Hematopoietic multipotent progenitor cell treated with erythropoietin and hydrocortisone succinate and interleukin-3 and kit ligand, for 15 days (in vitro differentiated cells): ENCODE measurements at places on chromosomes 12 and 14.

DNA sequence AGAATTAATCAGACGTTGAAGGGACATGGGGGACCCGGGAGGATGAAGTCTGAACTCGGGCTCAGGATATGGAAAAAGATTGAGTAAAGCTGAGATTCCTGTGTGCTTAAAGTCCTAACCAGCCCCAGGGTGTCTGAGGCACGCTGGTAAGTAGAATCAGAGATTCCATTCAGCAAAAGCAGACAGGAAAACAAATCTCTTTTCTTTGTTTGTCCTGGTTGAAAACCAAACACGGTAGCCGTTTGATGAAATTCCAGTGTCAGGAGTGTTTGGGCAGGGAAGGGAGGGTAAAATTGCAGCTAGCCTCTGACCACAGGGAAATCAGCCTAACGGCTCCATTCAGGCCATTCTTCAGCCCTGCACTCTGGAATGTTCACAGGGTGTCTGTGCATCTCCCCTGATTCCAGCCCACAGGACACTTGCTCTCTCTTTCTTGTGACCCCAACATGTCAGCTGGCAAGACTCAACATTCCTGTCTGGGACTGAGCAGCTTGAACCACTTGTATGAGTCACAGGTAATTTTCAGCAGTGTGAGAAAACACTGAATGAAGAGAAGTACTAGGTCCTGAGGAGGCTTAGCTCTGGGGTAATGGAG lies 31.0 kb downstream of the NINJ2 start:
- no peak for DNase-seq

- no peak for DNase-seq
Measured at GRCh38 chr12:89525305-89525823, 483 bp downstream of the POC1B start.

GRCh38 chr14:49467091-49467490 lies 119.1 kb downstream of the RPS29 start:
- DNase-seq: no peak

DNA sequence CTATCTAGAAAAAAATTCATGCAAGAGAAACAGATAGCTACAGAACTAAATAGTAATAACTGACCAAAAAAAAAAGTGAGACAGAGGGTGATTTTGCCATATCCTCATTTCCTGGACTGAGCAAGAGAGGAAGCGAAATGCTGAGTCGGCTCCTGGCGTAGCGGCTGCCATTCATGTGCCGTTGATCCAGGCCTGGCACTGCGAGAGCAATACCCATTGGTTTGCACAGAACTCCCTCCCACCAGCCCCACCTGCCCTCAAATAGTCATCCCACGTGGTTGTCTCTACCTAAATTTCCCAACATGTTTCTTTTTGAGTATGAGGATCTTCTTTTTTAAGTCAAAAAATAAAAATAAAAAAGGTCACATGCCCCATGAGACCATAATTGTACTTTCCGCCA lies 9.4 kb upstream of the WNT5B start:
- DNase-seq: no peak

DNA sequence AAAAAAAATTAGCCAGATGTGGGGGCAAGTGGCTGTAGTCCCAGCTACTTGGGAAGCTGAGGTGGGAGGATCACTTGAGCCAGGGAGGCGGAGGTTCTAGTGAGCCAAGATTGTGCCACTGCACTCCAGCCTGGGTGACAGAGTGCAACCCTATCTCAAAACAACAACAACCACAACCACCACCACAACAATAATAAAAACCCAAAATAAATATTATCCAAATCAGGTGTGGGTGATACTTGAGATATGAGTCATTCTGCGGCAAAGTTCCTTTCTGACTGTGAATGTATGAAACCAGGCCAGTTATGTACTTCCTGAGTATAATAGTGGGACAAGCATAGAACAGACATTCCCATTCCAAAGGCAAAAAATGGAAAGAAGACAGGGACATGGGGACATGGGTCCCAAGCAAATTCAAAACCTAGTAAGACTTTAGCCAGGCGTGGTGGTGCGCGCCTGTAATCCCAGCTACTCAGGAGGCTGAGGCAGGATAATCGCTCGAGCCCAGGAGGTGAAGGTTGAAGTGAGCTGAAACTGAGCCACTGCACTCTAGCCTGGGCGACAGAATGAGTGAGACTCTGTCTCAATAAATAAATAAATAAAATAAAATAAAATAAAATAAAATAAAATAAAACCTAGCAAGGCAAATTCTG lies 9.7 kb upstream of the ERC1 start:
- no peak for DNase-seq

DNA sequence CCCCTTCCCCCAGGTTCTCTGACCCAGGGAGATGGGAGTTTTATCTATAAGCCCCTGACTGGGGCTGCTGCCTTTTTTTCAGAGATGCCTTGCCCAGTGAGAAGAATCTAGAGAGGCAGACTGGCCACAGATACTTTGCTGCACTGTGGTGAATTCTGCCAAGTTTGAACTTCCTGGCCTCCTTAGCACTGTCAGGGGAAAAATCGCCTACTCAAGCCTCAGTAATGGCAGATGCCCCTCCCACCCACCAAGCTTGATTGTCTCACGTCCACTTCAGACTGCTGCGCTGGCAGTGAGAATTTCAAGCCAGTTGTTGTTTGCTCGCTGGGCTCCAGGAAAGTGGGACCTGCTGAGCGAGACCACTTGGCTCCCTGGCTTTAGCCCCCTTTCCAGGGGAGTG lies 31.7 kb downstream of the KLRK1 start:
- DNase-seq: no peak

GRCh38 chr12:53561590-53561953 lies 54.3 kb upstream of the NPFF start:
- no peak for DNase-seq

GRCh38 chr12:936377-937345 lies 12.8 kb downstream of the RAD52 start:
- no peak for DNase-seq

DNA sequence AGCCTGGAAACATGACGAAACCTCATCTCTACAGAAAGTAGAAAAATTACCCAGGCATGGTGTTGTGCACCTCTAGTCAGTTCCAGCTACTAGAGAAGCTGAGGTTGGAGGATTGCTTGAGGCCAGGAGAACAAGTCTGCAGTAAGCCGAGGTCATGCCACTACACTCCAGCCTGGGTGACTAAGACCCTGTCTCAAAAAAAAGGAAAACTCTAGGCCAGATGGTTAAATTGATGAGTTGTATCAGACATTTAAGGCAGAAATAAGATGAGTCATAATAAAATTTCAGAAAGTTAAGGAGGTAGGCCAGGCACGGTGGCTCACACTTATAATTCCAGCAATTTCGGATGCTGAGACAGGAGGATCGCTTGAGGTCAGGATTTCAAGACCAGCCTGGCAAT lies 10.7 kb downstream of the EIF2S1 start:
- no peak for DNase-seq

- DNase-seq: no peak
Measured at GRCh38 chr14:74841230-74842207, 34.4 kb downstream of the PROX2 start.

- DNase-seq: no peak
Measured at GRCh38 chr14:99146616-99147365, 125.2 kb downstream of the BCL11B start.

DNA sequence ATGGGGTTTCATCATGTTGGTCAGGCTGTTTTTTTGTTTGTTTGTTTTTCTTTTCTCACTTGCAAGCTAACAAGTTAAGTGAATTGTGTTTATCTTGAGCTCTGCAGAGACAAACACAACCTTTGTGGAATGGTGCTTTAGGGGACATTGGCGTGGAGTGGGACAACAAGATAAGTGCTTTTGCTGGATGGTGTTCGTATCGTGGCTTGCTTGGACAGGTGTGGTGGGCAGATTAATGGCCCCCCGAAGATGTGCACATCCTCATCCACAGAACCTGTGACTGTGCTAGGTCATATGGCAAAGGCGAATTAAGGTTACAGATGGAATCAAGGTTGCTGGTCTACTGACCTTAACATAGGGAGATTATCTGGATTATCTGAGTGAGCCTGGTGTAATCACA lies 7.0 kb downstream of the MLXIP start:
- peak; percentile 69 for DNase-seq

DNA sequence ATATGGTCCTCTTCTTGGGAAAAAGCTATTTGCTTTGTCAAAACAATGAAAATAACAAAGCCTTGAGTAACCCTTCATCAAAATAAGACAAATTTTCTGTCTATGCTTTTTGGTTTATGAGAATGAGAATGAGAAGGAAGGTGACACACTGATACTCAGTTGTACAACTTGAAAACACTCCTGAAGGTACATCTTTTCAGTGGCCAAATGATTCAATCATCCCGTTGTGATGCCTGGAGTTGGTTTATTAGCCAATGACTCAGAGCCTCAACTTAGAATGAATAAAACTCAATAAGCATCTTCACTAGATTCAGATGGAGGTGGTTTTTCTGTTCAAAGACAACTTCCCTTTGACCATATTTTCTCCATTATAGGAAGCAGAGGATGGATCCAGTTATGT lies 7.8 kb upstream of the CALM1 start:
- DNase-seq: no peak
